ENCODE measurements at places on chromosomes 12 and 14.
A peak's percentile ranks its signal among the peaks of the same experiment; 100 is the strongest.

DNA sequence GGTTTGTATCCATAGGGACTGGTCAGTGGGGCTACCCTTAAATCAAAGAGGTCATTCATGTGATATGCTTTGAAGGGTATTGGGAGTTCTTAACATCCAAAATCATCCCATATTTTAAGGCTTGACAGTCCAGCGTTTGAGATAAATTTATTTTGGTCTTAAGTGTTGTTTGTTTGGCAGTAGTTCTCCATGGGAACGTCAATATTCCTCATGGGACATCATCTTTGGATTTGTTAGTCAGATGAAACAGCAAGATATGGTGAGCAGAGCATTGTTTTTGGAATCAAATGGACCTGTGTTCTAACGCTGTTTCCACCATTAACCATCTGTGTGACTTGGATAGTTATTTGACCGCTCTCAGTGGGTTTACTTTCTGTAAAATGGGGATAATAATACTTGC lies 45.9 kb upstream of the GSG1 start:
- no peak for DNase-seq

DNA sequence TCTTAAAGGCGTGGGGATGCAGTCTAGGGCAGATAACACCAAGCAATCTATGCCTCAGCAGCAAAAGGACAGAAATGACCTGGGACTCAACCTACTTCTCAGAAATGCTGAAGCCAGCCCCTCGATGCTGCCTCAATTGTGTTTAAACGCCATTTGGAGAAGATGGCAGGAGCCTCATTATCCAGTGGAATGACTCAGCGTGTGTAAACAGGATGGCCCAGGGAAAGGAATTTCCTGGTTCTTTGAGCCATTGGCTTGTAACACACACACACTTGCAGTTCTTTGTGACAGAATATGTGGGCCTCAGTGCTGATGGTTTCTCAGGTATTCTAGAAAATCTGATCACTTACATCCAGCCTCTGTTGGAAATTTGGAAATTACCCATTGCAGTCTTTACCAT lies 154.3 kb downstream of the NTF3 start:
- no peak for DNase-seq

GRCh38 chr12:115840159-115840558 lies 437.3 kb downstream of the MED13L start:
- no peak for DNase-seq

DNA sequence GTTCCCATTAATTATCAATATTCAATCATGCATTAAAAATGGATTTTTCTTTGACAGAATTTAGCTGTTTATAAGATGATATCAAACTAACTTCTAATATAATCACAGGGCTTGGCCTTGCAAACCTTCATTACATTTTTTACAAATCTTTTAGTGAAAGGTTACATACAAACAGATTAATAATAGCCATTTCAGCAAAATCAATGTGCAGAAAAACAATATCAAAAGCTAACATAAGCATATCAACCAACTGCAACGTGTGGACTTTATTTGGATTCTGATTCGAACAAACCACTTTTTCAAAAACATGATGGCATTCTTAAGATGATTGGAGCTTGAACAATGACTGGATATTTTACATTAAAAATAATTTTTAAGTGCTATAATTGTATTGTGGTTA lies 93.6 kb downstream of the OTX2 start:
- DNase-seq: no peak

DNA sequence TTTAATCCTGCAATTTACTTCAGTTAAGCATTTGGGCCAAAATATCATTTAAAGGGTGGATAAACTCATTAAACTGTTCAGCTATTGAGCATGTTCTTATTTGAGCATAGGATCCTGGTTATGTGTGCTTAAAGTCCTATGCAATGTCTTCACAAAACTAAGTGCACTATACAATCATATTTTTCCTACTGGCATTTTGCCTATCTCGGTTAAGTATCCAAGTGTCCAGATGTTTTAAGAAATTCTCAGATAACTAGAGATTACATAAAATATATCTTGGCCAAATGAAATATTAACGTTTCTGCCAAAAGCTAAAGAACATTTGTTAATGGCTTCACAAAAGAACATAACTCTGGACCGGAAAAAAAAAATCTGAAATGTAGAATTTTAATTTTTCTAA lies 250.8 kb upstream of the LRFN5 start:
- DNase-seq: no peak

DNA sequence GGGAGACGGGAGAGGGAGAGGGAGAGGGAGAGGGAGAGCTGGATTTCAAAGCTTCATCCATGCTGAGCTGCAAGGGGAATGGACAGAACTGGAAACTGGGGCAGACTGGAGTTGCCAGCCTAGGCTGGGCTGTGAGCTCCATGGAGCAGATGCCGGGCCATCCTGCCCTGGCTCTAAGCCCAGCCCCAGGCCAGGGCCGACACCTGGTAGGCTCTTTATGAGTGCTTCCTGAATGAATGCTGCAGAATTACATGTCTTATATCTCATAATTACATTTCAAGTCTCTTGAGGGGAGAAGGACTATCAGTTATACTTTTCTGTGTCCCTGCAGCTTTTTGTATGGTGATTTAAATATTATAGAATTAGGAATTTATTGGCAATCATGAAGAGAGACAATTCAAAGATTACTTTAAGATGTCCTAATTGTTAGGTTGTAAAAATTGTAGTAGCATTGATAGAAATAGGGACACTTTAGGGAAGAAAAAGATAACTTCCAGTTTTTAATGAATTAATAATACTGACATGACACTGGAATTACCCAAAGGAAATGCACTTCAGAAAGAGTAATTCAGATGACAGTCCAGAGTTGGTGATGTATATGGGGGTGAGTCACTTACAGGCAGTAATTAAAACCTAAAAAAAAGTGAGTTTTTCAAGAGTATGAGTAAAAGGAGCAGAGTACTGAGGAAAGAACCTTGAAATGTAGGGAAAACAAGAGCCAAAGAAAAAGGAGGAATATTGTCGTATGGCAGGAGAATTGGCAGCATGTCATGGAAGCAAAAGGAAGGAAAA lies 29.0 kb downstream of the SCYL2 start:
- DNase-seq: no peak

DNA sequence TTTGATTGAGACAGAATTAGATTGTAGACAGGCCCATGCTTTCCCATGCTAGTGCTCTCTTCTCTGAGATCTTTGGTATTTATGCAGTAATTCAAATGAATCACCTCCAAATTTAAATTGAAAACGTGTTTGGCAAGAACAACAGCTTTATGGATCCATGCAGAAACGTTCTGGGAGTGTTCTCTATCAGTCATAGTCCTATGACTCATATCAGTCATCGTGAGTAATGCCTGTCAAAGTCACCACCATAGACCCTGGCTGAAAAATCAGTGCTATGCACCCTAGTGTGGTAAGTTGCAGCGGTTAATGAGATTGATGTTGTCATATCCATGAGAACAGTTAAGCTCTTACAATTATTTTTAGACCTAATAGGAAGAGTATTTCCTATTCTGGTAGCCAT lies 90.1 kb upstream of the FOXG1 start:
- DNase-seq: no peak

GRCh38 chr14:100438678-100439592 lies 115.8 kb downstream of the SLC25A47 start:
- peak; percentile 30 for DNase-seq

- DNase-seq: no peak
Observed at GRCh38 chr12:96824074-96824837, 82.8 kb upstream of the NEDD1 start.

DNA sequence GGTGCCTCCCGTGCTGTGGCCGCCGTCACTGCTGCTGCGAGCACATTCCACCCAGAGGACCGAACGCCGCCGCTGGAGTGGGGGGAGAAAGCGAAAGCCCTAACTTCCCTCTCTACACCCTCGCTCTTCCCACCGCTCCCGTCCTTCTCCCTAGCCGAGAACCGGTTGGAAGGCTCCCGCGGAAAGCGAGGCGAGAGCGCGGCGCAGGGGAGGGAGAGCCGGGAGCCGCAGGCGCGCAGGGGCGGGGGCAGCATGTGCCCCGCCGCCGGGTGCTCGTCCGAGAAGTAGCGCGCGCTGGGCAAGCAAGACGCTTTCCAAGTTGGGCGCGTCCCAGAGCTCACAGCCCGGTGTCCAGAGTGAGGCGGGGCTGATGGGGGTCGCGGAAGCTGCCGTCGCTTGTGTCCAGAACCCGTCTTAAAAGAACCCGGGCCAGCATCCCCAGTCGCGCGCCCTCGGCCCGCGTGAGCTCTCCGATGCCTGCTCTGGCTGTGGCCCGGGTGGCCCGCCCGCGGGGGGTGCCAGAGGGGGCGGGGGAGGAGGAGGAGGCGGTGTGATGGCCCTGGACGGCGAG lies at the start of gene TRHDE:
TRHDE (plus strand) TSS at position 280 of the 571 bp plus-strand sequence; CDS start at position 554, 274 bp downstream.
- no peak for DNase-seq

DNA sequence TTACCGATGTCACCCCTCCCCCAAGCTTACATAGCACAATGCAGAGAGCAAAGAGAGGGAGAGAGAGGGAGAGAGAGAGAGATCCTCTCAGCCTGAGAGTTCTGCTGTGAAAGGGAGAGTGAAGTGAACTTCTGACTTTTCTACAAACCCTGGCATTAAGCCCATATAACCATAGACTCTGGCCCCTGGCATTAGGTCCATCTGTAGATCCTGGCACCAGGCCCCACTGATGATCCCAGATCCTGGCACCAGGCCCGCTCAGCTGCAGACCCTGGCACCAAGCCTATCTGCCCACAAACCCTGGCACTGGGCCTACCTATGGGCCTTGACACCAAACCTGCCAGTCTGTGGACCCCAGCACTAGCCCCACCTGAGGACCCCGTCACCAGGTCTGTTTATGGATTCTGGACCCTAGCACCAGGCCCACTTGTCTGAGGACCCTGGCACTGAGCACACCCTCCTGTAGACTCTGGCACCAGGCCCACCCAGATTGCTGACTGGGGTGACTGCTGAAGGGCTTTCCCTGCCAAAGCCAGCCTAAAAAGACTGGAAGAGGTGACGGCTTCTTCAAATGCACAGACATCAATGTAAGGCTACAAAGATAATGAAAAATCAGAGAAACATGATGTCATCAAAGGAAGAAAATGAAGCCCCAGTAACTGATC lies 14.5 kb upstream of the KRT83 start:
- no peak for DNase-seq

DNA sequence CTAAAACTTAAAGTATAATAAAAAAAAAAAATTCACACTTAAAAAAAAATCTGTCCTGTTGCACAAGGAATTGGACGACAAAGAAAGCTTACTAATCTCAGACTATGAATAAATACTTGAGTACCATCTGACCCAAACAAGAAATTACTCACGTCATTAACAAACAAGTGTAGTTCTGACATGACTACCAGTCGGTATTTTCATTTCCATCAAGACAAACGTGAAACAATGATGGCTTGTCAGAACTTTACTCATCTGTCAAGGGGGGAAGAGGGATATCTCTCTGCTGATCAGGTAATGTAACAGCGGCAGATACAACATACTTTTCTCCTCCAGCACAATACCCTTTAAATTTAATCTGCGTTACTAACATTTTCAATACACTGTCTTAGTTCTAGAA lies 78.3 kb downstream of the CDK17 start:
- no peak for DNase-seq

DNA sequence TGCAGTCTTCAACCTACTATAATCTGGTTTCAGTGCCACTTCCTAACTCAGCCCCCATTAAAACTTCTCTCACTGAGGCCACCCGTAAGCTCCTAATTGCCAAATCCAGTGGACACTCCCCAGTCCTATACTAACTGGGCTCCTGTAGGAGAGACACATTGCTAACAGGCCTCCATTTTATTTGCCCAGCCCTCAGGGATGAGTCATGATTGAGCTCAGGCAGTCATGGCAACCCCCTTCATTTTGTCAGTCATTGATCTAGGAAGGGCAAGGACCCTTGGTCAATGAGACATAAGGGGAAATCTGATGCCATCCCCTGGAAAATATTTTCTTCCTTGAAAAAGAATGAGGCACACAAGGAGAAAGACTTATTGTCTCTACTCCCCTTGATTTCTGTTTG lies 70.1 kb upstream of the HIF1A start:
- DNase-seq: no peak

DNA sequence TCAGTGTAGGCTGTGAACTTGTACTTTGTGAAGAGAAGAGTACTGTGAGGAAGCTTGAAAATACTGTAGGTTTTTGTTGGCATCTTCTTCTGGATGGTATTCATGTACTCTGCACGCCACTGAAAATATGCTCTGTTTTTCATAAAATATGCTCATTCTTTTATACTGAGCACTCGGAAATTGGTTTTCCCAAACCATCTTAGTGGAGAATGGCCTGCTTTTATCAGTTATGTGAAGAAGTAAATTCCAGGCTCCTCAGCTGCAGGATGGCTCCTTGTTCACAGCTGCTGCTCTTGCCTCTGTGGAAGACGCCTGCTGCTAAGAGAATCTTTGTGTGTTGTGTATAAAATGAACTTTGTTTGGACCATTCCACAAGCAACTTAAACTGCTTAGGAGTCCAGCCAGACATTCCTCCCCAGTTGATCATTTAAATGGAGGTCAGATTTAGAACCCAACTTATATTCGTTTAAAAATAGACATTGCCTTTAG lies 443.5 kb upstream of the RGS6 start:
- no peak for DNase-seq

GRCh38 chr12:24996820-24997219 lies 47.9 kb upstream of the BCAT1 start:
- no peak for DNase-seq

DNA sequence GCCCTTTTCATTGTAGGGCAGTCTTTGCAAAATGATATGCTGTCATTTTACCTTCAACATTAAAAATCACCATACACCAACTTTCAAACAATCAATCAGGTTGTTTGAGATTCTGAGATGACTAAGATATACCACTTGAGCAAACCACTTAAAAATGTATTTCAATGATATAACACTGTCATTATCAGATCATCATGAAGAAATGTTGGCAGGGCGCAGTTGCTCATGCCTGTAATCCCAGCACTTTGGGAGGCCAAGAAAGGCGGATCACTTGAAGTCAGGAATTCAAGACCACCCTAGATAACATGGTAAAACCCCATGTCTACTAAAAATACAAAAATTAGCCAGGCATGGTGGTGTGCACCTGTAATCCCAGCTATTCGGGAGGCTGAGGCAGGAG lies 13.0 kb upstream of the RHOJ start:
- no peak for DNase-seq

- DNase-seq: no peak
Observed at GRCh38 chr12:102833687-102834441, 83.2 kb downstream of the PAH start.

DNA sequence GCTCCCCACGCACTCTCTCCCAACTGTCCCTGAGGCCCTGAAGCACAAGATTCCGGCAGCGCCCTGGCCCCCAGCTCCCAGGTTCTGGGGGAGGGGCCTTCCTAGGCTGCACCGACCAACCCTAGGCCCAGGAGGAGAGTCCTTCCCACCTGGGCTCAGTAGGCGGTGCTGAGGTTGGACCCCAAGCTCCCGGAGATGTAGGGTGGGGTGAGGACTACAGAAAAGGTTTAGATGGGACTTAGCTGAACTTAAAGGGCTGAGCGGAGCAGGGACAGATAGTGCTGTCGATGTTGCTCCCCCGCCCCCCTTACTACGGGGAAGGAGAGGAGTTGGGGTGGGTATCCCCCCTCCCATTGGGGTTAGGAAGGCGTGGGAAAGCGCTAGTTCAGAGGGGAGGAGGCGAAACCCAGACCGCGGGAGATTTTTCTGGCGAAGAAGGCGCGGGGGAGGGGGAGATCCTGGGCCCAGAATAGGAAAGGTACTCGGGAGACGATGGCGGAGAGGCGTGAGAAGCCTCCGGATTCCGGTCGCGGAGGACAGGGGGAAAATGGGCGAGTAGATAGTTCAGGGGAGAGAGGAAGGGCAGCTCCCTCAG lies 4.2 kb upstream of the BAZ2A start:
- DNase-seq: no peak

All from stimulated activated CD4-positive, alpha-beta T cell treated with anti-CD3 and anti-CD28 coated beads, Interleukin-12 subunit alpha, Interleukin-12 subunit beta, amount 100 ng/mL, for 24 hours (primary cell).